ENCODE measurements at places on chromosomes 5 and 9.

- no peak for DNase-seq
These were observed 3.6 kb downstream of the RPS23 start for GRCh38 chr5:82274343-82275211.

DNA sequence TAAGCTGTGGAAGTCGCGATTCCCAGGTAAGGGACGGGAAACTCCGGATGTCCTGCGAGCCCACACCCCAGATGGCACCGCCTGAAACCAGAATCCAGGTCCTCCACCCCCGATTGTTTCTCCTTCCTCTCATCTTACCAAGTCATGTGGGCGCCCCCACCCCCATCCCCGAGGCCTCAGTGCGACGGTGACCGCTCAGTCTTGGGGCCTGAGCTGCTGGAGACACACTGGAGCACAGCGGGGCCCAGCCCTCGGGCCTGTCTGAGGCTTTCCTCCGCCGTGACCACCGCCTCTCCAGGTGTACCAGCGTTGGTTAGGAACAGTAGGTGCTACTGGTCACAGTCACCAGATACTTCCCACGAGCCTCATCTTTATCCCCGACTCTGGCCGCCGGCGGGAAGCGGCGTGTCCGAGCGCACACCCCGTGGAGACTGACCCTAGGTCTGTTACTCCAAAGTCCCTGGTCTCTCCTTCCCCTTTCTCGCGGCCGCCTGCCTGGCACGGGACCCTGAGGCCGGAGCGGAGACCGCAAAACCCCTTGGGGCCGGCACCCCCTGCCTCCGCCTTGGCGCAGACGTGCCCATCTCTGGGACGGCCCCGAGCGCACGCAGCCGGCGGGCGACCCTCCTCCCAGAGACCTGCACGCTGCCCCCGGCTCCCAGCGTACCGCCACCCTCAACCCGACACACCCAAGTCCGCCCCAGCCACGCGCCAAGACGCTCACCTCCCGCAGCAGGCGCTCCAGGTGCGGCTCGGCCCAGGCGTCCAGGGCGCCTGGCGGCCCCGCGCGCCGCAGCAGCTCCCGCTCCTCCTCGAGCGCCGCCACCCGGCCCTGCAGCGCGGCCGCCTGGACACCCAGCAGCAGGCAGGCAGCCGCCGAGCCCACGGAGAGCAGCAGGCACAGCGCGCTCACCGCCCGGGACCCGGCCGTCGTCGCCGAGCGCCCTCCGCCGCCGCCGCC lies 733 bp downstream of the COL23A1 start:
- no peak for DNase-seq

GRCh38 chr5:45281081-45281480 lies 415.1 kb downstream of the HCN1 start:
- DNase-seq = no peak

- peak; percentile 89 for DNase-seq
These were observed 639.7 kb upstream of the C9orf72 start for GRCh38 chr9:28212979-28213378.

- no peak for DNase-seq
These were observed 77.1 kb upstream of the CNTLN start for GRCh38 chr9:17057729-17058128.

DNA sequence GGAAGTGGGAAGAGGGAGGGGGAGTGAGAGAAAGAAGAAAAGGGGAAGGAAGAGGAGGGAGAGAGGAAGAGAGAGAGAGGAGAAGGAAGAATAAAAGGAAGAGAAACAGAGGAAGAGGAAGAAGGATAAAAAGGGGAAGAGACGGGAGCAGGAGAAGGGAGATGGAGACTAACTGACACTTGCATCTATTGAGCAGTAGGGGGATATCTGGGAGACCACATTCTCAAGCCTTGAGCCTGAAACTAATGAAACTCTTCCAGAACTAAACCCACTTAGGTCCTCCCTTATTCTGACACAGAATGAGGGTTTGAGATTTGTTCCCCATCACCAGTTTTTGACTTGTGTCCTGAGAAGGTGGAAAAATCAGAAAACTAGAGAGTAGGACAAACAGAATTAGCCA lies 533.3 kb downstream of the CDH12 start:
- DNase-seq = no peak

DNA sequence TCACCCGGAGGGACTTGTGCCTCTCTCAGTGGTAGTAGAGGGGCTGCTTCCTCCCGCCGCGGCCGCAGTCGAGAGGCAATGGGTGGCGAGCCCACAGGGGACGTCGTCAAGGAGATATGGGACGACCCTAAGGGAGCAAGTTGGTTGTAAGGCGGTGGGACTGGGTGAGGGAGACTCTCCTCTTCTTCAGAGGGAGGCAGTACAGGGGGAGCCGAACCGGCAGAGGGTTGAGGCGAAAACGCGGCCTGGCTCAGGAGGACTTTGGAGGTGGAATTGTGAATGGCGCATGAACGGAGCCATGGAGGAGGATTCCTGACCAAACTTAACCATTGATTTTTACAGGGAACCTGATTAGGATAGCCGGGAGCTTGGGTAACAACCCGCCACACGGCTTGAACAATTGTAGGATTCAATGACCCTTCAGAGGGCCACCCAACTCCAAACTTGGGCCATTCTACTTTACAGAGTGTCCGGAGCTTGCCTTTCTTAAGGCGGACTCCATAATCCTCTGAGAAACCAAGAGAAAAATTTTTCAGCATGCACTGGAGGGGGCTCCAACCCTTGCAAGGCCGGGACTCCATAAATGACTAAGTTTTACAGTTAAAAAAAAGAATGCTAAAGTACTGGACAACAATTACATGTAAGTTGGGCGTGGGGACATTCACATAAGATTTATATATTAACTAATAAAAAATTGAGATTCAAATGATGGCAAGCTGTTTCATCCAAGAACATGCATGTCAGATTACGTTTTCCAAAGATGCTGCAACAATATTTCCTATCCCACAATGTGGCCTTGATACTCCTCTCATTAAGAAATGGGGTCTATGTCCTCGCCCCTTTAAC lies 19.4 kb upstream of the RHOBTB3 start:
- no peak for DNase-seq

- DNase-seq = no peak
These were observed 609.8 kb downstream of the IRX1 start for GRCh38 chr5:4205398-4205797.

DNA sequence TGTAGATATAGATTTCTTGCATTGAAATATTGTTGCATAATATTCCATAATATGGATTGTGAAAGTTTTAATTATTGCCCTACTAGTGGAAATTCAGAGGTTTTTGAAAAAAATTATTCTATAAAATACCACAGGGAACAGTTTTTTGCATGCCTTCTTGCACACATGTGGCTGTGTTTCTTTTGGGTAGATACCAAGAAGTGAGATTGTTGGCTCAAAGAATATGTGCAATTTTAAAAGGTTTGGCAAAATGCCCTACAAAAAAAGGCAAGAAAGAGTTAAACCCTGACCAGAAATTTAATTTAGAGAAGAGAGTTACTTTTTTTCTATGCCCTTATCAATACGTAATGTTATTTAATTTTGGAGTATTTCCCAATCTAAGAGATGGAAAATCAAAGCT lies 270.8 kb upstream of the DAPK1 start:
- DNase-seq = no peak
